ENCODE measurements at places on chromosomes 13 and 19. TPM values are rescaled to one million over a fixed set of nuclear protein-coding genes. Genes with fewer than 3 reads are reported as not detected.

- no peak for DNase-seq
These were observed 10.3 kb upstream of the LEUTX start for GRCh38 chr19:39768334-39768733.

DNA sequence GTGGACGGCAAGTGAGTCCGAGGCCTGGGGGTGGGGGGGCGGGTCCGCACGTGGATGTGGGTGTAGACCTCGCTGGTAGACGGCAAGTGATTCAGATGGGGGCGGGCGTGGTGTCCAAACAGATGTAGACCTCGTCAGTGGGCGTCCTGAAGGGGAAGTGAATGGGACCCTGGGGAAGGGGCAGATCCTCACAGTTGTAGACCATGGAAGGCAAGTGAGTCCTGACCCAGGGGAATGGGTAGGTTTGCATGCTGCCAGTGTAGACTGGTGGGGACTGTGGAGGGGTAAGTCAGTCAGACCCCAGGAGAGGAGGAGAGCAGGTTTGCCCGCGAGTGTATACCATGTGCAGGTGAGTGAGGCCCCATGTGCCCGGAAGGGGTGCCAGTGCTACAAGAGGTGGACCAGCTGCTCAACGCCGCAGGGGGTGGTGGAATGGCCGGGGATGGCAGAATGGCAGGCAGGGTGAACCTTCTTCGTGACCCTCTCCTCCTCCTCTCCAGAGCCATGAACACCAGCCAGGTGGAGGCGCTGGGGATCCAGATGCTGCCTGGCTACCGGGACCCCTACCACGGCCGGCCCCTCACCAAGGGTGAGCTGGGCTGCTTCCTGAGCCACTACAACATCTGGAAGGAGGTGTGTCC, 22.1 kb downstream of the COLGALT1 start:
- no peak for DNase-seq

- no peak for DNase-seq
These were observed 249.2 kb downstream of the SHISA2 start for GRCh38 chr13:25802579-25802978.

- peak; percentile 90 for DNase-seq
These were observed 57.8 kb upstream of the POSTN start for GRCh38 chr13:37656247-37656940.

DNA sequence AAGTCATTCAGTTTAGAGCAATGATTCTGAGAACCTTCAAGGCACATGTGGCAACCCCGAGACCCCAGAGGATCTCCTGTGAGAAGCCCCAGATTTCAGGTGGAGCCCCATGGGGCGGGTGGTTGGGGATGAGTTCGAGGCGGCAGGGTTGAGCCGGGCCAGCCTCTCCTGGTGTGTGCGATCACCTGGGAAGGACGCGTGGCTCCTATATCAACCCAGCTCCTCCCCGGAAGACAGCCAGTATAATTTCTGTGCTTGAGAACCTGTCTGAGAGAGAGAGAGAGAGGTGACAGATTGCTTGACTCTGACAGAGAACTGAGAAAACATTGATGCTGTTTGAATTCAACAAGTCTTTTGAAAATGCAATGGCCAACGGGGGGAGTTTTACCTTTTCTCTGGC, 89.0 kb downstream of the TEX29 start:
- DNase-seq: no peak

DNA sequence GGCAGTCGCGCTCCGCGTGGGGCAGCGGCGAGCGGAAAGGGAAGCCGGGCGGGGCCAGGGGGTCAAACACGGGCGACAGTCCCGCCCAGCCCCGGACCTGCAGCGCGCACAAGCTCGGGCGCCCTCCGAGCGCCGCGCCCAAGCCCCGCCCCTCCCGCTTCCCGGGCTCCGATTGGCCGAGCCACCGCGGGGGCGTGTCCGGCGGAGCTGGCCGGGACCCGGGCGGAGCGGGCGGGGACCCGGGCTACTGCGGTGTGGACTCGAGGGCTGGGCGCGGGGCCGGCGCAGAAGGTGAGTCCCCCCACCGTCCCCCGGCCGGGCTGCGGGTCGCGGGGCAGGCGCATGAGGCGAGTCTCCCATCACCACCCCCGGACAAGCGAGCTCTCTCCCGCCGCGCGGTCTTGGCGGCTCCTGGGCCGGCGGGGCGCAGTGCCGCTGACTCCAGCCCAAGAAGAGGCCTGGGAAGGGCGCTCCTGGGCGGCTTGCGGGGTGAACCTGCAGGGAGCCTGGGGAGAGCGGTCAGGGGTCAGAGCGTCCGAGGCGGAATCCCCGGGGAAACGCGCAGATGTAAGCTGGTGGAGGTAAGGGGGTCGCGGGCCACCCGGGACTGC, at the start of gene PLEKHF1:
TSS of gene PLEKHF1 (plus strand) at position 247 of the 611 bp plus-strand sequence. CDS start 8,379 bp downstream, outside the sequence.
- no peak for DNase-seq

- DNase-seq: no peak
These were observed 17.7 kb downstream of the POLRMT start for GRCh38 chr19:615619-616018.

DNA sequence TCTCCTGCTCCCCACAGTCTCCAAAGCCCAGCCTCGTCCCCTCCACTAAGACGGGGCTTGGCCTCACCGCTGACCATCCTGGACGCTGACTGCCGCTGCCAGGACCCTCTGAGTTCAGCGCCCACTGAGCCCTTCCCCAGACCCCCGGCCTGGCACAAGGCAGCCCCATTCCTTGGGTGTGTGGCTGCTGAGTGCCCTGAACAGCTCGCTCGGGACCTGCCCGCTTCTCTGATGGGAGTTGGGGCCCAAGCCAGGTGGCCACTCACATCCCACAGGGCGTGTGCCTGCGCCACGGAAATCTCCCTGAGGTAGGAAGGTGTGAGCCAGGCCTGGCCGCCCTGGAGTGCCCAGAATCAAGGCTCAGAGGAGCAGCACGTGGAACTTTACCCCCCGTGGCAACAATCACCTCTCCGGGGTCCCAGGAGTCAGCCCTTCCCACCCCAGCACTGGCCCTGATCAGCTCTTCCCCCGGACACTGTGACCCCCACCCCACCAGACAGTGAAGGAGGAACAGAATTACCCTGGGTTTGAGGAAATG, 20.8 kb downstream of the C13orf46 start:
- DNase-seq: no peak

DNA sequence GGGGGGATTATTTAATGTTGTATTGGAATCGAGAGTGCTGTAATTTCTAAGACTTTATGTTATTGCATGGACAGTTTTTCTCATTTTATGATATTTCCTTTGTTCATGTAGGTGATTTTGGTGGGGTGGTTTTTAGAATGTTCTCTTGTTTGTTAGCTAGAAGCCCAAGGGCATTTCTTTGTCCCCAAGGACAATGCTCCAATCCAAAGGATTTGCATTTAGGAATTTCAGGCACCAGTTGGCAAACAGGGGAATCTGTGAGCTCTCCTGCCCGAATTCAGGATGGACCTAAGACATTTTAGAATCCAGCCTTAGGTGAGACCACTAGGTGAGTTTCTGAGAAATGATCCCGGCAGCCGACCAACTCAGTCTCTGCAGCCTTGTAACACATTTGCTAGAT, 324.9 kb downstream of the KCNRG start:
- DNase-seq: no peak

DNA sequence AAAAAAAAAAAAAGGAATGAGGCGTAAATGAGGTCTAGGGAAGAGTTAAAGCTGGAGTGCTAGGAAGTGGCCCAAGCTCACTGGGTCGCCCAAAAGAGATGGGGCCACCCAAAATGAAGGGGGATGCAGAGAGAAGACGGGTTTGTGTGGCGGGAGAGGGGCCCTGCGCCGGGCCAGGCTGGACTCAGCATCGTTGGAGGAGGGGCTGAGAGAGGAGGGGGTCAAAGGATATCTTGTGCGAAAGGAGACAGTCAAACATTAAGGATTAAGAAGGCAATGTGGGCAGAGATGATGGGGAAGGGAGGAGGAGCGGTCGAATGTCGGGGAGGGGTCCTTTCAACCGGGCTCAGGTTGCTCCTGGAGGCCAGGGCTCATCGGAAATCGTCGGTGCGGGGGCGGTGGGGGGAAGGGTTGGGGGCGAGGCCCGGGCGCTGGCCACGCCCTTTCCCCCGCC, 825 bp upstream of the CARM1 start:
- DNase-seq: no peak

GRCh38 chr19:33300894-33301143, 1.5 kb downstream of the CEBPA start:
- no peak for DNase-seq

DNA sequence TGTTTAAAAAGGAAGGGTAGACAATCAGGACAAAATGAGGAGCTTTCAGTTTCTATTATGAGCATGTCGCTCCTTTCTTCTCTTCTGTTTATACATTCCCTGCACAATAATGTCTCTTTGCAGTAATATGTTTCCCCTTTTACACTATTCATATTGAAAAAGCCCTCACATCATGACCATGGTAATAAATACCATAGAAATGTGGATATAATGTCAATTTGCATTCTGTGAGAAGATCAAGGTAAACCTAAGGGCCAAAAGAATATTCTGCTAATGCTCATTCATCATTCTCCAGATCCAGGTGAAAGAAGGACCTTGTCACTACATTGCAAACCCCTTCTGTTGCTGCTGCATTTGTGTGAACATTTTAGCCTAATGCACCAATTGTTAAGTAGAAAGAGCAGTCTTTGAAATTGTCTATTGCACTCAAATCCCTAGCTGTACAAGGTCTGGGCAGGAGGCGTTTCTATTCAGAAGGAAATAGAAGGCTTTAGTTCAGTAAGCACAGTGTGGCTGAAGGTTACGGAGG, 117.6 kb upstream of the SOX21 start:
- no peak for DNase-seq

- peak; percentile 45 for DNase-seq
These were observed 108.0 kb downstream of the KCTD15 start for GRCh38 chr19:33904681-33905080.

- DNase-seq: no peak
These were observed 130.6 kb downstream of the KLF5 start for GRCh38 chr13:73189362-73189761.

- DNase-seq: no peak
These were observed 3.8 kb upstream of the SLC7A9 start for GRCh38 chr19:32873247-32873959.

- DNase-seq: no peak
These were observed 18.1 kb downstream of the GADD45B start for GRCh38 chr19:2494084-2494446.

GRCh38 chr13:29676535-29676934, 81.0 kb upstream of the SLC7A1 start:
- DNase-seq: no peak

DNA sequence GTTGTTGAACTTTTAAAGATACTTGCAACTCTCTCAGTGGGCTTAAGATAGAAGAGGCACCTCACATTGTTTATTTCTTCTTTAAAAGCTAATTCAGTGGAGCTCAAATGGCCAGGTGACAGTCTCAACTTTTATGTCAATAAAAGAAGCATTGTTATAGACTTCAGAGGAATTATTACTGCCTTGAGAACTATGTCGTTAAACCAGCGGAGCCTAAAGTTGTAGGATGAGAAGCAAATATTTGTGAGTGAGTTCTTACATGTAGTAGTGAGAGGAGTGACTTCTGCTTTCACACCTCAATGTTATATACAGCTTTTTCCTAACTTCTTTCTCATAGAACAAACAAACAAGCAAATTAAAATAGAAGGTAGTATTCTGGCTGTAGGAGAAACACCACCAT, 31.2 kb upstream of the DGKH start:
- DNase-seq: no peak

DNA sequence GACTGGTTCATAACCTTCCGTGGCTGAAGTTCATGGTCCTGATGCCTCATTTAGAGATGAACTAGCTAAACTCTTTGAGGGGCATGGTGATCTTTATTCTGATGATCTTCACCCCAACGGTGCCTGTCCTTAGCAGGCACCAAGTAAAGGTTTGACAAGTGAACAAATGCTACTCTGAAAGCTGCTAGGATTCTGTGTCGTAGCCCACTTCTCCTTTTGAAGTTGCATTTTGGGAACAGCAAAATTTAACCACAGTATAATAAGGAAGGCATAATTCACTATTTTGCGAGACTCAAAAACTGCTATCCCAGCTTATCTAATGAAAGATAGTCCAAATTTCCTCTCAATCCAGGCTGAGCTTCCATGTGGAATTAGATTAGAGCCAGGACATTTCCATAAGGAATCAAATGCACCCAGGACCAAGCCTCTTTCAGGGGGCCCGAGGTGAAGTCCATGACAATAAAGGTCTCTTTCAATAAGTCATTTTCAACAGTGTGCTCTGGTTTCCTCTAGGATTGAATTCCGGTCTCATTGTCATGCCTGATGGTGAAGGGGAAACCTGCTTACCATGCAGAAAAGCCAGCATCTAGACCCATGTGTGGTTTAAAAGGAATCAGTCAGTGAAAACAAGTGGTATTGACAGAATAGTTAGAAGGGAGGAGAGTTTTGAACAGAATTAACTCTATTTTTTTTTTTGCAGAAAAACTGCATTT, 23.1 kb downstream of the SIAH3 start:
- DNase-seq: no peak

GRCh38 chr19:4567584-4568071, 8.1 kb upstream of the SEMA6B start:
- no peak for DNase-seq

GRCh38 chr13:48710160-48710559, 56.4 kb downstream of the CYSLTR2 start:
- DNase-seq: no peak

- DNase-seq: peak; percentile 99
These were observed 8.1 kb downstream of the ALOX5AP start for GRCh38 chr13:30743319-30744055.

DNA sequence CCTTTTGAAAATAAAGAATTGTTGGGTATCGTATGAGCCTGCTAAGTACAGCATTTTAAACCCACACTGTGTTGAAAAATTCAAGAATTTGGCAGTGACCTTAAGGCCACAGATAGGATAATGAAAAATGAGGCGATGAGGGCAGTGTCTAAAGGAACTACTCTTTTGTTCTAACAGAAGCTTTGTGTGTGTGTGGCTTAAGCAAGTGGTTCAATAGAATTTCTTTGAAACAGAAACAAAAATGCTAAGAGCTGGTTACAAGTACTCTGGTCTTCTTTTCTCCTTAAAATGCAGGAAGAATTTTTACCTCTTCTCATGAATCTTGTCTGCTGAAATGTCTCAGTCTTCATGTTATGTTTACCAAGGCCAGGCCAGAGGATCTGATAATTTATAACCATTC, 279.5 kb downstream of the ZNF536 start:
- no peak for DNase-seq

- no peak for DNase-seq
These were observed 1.5 kb upstream of the PDX1 start for GRCh38 chr13:27918041-27918917.

- DNase-seq: no peak
These were observed 10.2 kb downstream of the TRAPPC5 start for GRCh38 chr19:7690779-7691258.

GRCh38 chr19:3193256-3194105, 7.8 kb downstream of the NCLN start:
- no peak for DNase-seq

GRCh38 chr13:47621931-47622330, 379.1 kb downstream of the SUCLA2 start:
- no peak for DNase-seq

The ZNF730 gene
- total RNA-seq: 1.8 TPM

The ONECUT3 gene
- not detected for total RNA-seq

The LGALS14 gene
- total RNA-seq: not detected

The ASF1B gene
- total RNA-seq: 4.4 TPM

The GET3 gene
- 146 TPM for total RNA-seq

The ATF5 gene
- 22.7 TPM for total RNA-seq

The PODNL1 gene
- not detected for total RNA-seq

The SEMA6B gene
- total RNA-seq: 0.13 TPM

The MYADM gene
- 70.0 TPM for total RNA-seq

The DPF1 gene
- 2.1 TPM for total RNA-seq

The CBY2 gene
- not detected for total RNA-seq

Measured in kidney epithelial cell (primary cell).